NCI-H2171 (cell line): ENCODE measurements at places on chromosomes 7 and 10.

- no peak for DNase-seq
These were observed 102.2 kb downstream of the HDAC9 start for GRCh38 chr7:18597754-18598153.

DNA sequence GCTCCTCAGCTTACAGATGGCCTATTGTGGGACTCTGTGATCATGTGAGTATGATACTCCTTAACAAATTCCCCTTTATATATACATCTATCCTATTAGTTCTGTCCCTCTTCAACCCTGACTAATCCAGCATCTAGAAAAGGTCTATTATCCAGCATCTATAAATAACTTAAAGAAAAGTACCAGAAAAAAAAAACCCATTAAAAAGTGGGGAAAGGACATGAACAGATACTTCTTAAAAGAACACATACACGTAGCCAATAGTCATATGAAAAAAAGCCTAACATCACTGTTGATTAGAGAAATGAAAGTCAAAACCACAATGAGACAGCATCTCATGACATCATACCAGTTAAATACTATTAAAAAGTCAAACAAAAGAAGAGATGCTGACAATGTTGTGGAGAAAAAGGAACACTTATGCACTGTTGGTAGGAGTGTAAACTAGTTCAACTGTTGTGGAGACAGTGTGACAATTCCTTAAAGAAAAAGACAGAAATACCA is 549.5 kb upstream of the GRM3 start:
- DNase-seq = no peak

DNA sequence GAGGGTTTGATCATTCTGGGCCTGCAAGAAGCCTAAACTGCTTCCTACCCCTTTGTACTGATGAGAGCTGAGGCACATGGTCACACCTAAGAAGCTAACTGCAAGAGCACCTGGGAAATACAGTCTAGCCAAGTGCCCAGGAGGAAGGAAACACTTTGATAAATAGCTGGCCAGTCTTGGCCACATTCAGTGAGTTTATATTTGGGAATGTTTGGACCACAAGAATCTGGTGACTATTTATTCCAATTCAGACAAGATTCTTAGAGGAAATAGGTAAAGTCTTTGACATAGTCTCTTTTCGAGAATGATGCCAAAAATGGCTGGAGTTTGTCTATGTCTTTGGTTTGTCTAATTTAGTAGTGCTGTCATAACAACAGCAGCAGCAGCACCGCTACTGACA is 213.6 kb downstream of the KIF20B start:
- DNase-seq = no peak

DNA sequence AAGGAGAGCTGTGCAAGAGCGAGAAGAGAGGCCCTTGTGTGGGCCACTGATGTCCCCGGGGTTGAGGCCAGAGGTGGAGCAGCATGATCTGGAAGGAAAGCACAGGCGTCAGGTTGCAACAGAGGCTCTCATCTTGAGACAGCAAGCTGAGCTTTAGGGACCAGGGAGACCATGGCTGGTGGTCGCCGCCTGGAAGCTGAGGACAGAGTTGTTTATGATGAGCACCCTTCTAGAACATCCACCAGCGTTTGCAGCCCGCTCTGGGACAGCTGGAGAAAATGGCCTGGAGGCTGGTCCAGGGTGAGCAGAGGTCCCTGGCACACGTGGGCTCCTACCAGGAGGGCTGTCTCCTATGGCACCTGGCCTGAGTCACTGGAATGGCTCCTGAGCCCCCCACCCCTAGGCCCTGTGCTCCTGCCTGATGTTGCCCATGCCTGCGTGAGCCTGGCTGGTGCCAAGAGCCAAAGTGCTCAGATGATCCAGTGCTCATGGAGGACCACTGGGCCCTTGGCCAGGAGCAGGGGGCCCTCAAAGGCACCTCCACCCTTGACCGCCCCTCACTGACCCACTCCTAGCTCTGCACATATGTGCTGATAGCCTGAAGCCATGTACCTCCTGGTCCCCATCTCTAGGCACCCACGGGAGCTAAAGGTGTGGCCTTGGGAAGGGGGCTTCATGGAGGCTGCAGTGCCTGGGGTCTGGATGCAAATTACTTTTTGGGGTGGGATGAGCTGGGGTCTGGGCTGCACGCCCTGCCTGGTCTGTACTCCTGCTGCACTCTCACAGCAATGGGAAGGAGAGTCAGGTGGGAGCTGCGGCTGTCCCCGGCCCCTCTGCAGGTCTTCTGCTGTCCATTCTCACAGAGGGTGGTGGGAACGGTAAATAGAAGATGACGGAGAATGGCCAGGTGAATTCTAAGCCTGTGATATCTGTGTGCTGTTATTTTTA is 40.1 kb upstream of the RET start:
- DNase-seq = no peak

GRCh38 chr10:61623161-61623560 is 39.6 kb upstream of the CABCOCO1 start:
- DNase-seq = no peak

- no peak for DNase-seq
These were observed 247.5 kb downstream of the DPP6 start for GRCh38 chr7:154299736-154300135.

GRCh38 chr10:47158116-47159071 is 141.6 kb upstream of the GDF10 start:
- no peak for DNase-seq

- no peak for DNase-seq
These were observed 66.3 kb downstream of the C10orf143 start for GRCh38 chr10:130044067-130045061.

DNA sequence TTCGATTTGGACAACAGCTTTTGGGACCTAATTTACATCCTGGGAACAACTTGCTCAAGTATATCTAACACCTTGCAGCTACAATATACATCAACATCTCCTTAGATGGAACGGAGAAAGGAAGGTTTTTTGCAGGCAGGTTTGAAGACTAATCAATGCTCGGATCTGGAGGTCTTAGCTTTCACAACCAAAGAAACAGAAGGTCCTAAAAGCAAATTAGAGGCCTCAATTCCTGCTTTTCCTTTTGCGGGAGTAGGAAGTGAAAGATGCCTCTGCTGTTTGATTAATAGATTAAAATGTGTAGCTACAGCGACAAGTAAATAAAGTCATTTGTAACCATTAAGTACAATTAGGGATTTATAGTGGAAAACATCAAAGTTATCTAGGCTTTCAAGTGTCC is 3.7 kb upstream of the SP8 start:
- no peak for DNase-seq

- DNase-seq = no peak
These were observed 180.3 kb upstream of the SHH start for GRCh38 chr7:155992538-155992937.

- no peak for DNase-seq
These were observed 271.3 kb downstream of the FGFR2 start for GRCh38 chr10:121326905-121327304.

GRCh38 chr10:45514291-45515270 is 140.6 kb downstream of the ALOX5 start:
- DNase-seq = peak; percentile 31

- DNase-seq = no peak
These were observed 17.4 kb downstream of the CDK1 start for GRCh38 chr10:60795465-60796202.

DNA sequence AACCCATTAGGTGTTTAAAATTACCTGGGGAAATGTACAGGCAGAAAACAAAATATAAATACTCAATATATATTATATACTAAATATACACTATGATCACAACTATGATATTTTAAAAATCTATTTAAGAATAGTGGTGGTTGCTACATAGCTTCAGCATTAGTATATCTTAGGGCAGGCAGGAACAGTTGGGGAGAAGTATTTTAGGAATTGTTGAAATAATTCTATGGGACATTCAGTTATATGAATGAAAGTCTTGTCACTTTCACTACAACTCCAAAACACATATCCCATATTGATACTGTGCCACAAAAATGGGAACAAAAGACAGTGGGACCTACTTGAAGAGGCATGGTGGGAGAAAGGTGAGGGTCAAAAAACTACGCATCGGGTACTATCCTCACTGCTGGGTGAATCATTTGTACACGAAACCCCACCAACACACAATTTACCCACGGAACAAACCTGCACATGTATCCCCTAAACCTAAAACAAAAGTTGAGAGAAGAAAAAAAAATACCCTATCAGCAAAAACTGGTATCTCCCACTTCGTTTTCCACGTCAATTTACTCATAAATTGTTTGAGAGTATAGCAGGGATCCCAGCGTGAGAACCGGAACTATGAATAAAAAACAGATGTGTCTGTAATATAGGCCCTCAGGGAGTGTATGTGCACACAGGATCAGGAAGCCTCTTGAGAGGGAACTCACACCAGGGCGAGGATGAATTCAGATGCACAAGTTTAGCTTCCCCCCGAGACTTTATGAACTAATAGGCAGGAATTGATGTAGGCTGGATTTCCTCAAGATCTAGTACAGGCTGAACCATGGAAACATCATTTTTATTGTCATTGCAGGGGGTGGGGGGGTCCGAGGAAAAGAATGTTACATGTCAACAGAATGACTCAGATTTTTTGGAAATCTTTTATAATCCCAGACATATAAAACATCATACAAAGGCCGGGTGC is 16.2 kb downstream of the SLC16A12 start:
- DNase-seq = no peak

DNA sequence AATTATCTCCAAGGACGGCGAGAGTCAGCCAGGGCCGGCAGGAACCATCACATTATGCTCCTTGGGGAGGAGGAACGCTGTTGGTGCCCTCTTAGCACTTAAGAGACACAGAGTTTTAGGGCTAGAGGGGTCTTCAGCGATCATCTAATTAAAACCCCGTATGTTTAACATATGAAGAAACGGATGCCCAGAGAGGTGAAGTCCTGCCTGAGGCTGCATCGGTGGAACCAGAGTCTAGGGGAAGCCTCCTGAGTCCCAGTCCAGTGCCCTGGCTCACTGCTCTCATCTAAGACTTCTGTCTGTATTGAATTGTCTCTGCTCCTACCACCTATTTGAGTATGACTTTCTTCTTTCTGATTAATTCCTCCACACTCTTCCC is 688 bp upstream of the ABCB4 start:
- no peak for DNase-seq

DNA sequence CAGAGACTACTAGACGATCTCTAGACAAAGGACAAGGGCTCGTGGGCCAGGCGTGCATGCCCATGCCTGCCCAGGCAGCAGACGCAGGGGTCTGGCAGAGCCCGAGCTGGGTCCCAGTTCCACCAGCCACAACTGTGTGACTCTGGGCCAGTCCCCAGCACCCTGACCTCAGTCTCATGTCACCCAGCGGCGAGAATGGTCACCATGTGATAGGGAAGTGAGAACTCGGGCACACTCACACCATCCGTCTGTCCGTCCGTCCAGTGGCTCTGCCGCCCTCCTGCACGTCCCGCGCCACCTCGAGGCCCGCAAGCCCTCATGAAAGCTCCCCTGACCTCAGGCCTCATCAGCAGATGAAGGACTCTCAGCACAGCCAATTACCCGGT is 280.0 kb downstream of the ELFN1 start:
- no peak for DNase-seq

GRCh38 chr7:99090771-99091542 is 53.0 kb downstream of the SMURF1 start:
- DNase-seq = no peak

GRCh38 chr10:89153971-89154370 is 53.1 kb downstream of the CH25H start:
- DNase-seq = no peak

DNA sequence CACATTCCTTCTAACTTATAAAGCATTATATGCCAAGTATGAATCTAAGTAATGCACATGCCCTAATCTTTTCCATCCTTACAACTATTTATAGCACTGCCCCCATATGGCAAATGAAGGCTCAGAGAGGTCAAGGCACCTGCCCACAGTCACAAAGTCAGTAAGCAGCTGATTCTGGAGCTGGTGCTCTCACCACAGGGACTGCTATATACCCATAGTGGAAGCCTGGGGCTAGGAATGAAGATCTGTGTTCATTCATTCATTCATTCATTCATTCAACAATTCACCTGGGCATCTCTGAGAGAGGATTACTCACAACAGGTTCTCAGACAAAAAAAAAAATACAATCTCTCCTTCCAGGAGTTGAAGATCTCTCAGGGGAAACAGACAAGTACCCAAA is 213.4 kb downstream of the KCNMA1 start:
- DNase-seq = no peak

DNA sequence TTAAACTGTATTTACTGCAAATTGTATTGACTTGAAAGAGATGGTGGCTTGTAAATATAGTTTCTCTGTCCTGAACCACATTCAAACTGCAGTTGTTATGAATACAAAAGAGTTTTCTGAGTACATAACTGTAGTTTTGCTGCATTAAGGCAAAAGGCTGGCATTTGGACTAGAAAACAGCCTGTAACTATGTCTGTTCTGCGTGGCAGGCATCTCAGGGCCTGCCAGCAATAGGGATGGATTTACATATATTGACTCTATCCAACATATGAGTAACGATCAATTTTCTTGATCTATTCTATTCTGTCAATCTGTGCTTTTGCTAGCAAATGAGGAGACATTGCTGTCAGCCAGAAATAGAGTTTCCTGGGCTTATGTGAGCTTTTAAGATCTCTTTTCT is 174.6 kb downstream of the TMEM26 start:
- DNase-seq = no peak

- DNase-seq = no peak
These were observed 166.5 kb downstream of the EGFR start for GRCh38 chr7:55185321-55185802.

- DNase-seq = peak; percentile 14
These were observed 30.8 kb upstream of the VSIR start for GRCh38 chr10:71804077-71804476.
